ENCODE measurements at places on chromosomes 13 and 19. TPM values are rescaled to one million over a fixed set of nuclear protein-coding genes. Genes with fewer than 3 reads are reported as not detected.

GRCh38 chr13:31956980-31957644, 74.5 kb upstream of the FRY start:
- DNase-seq = no peak

GRCh38 chr19:10361569-10362011, 18.8 kb downstream of the TYK2 start:
- no peak for DNase-seq

GRCh38 chr19:57382806-57383488, 6.7 kb upstream of the ZNF548 start:
- no peak for DNase-seq

DNA sequence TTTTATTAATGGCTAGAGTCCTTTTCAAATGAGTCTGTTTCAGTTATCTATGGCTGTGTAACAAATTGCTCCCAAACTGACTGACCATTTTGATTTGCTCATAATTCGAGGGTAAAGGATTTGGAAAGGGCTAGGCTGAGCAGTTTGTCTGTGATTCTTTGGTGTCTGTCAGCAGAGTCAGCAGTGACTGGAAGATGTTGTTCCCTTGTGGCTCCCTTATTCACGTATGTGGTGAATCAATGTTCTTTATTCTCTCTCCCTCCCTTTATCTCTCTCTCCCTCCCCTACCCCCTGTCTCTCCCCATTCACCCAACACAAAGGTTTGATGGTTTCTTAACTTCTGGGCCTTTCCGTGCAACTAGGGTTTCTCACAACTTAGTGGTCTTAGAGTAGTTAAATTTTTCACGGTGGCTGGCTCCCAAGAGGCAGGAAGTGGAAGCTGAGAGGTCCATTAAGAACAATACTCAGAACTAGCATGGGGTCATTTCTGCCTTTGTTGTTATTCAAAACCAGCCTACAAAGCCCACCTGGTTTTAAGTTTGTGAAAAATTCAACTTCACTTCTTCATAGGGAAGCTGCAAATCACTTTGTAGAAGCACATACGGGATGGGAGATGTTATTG, 772.5 kb upstream of the SLITRK1 start:
- DNase-seq = no peak

DNA sequence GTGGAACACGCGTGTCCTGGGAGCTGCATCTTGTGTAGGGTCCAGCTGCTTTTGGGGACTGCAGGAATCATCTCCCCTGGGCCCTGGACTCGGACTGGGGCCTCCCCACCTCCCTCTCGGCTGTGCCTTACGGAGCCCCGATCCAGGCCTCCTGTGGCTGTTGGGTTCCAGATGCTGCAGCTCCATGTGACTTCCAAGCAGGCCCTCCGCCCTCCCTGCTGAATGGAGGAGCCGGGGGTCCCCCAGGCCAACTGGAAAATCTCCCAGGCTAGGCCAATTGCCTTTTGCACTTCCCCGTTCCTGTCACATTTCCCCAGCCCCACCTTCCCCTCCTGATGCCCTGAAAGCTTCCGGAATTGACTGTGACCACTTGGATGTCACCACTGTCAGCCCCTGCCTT, 6.2 kb upstream of the PGLS start:
- DNase-seq = no peak

Gene PCP2
- total RNA-seq = not detected
